ENCODE measurements at places on chromosomes 1 and 21. TPM values are rescaled to one million over a fixed set of nuclear protein-coding genes. Genes with fewer than 3 reads are reported as not detected.

TMEM125 gene
- 15.6 TPM for polyA plus RNA-seq

DNA sequence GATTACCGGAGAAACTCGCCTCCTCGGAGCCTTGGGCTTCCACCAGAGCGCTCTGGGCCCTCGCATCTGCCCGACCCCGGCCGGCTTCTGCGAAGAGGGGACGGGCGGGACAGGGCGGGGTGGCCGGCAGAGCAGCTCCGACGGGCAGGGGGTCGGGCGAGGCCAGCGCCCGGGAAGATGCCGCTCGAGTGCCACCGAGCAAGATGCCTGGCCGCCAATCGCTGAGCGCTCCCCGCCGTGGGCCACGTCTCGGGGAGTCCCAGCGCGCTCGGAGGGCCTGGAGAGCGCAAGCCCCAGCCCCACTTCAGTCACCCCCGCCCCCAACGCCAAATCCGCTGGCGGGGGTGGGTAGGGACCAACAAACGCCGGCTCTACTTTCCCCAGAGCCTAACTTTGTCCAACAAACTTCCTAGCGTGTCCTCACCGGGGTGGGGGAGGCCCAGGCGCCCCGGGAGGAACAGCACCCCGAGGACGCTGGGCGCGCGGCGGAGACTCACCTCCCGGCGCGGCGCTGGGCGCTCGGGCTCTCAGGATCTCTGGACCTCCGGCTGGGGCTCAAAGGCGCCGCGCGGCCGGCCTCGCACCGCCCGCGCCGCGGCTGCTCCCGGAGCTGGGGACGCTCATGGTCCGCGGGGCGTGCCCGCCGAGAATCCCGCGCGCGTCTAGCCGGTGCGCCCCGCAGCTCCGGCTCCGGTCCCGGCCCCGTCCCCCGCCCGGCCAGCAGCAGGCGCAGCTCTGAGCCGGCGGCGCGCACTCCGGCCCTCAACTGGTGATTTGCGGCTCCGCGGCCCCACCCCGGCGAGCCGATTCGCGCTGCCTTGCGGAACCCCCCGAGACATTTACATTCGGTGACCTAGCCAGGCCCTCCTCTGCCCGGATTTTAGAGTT lies at the start of gene BCAR3:
TSS of gene BCAR3 (minus strand) at position 737 of the 888 bp plus-strand sequence. CDS start 6,907 bp downstream, outside the sequence.
- DNase-seq = peak; percentile 54

DNA sequence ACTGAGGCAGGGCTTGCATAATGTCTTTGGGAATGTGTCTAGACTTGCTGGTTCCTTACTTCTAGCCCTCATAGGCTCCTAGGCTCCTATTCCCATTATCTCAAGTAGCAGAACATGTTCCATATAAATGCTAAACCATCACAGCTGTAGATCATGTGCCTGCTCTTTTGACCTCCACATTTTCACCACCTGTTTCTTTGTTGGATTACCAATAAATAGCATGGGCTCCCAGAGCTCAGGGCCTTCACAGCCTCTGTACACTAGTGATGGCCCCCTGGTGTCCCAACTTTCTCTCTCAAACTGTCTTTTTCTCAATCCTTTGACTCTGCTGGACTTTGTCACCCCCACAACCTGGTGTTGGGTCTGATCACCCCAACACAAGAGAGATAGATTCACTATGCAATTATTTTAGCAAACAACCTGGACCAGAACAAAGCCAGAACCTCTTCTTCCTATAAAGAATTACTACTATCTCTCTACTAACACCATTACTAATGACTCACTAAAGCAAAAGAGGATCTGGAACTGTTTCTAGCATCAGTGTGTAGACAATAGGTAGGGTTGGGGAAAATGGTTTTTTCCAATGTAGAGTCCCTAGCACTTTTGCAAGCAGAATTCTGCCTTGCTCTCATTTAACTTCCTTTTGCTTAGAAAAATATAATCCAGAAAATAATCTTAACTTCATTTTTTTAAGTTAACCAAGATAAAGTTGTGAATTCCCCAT lies 51.7 kb downstream of the WLS start:
- no peak for DNase-seq

DNA sequence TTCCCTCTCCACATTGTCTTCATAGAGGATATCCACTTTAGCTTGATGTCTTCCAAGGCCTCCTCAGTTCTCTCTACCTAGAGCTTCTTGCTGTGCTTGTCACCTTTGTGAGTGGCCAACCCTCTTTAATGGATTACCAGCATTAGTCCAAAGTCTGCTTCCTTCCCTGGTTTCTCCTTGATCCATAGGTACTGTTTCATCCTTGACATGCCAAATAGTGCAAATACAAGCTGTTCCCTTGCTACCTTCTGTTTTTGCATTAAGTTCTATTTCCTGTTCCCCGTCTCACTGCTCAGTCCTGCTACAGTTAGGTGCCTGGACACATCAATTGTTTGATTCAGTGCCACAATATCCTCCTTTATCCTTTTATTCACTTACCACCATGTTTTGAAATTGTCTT lies 19.2 kb downstream of the MAST2 start:
- DNase-seq = no peak

GRCh38 chr1:23751050-23751814 lies 8.0 kb downstream of the ELOA start:
- DNase-seq = peak; percentile 34

DNA sequence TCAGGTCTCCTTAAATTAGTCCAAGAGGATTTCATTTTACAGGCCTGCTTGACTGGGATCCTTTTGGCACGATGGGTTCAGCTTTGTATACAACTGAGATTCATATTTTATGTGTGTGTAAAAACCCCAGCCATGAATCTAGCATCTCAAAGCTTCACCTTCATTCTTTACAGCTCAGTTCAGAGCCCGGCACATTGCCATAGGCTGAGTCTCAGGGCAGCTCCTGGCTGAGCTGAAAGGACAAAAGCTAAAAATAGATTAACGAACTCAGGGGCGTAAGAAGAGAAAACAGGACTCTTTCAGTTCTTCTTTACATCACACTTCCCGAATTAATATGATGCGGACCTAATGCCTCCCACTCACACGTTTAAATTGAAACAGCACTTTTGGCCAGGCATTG lies 262.8 kb upstream of the PBX1 start:
- DNase-seq = peak; percentile 8

ANKRD34A gene
- polyA plus RNA-seq = 0.57 TPM

DNA sequence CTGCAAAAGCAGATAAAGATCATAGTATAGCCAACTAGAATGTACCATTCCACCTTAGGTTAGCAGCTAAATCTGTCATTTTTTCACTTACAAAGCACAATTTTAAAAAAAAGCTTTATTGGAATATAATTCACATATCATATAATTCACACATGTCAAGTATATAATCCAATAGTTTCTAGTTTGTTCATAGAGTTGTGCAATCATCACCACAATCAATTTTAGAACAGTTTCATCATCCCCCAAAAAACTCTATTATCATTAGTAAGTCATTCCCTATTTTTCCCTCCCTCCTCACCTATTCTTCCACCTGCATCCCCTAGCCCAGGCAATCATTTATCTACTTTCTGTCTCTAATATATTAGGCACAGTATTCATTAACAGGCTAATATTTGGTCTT lies 32.0 kb upstream of the INSL5 start:
- no peak for DNase-seq

- DNase-seq = no peak
These were observed 10.8 kb downstream of the NGF start for GRCh38 chr1:115327270-115327669.

LIN28A gene
- 0.15 TPM for polyA plus RNA-seq

OR14K1 gene
- polyA plus RNA-seq = not detected

All from left kidney (tissue), 8 donors.